ENCODE measurements at places on chromosomes 12 and 14.

GRCh38 chr14:34873589-34874385, 1.4 kb downstream of the BAZ1A start:
- DNase-seq: peak; percentile 83

DNA sequence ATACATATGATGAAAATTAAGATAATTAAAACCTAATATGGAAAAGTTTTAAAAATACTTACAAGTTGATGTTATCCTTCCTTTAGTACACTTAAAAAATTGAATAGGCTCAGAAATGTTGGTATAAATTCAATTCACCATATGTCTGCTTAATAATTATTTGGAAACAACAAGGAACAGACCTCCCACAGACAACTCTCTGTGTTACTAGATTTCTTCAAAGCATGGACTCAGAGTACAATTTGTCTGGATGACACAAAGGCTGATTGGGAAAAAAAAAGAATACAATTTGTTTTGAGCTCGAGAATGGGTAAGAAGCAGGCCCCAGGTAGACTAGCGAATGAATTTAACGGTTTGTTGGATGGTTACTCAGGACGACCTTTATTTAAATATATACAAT, 48.9 kb upstream of the BTG1 start:
- no peak for DNase-seq

DNA sequence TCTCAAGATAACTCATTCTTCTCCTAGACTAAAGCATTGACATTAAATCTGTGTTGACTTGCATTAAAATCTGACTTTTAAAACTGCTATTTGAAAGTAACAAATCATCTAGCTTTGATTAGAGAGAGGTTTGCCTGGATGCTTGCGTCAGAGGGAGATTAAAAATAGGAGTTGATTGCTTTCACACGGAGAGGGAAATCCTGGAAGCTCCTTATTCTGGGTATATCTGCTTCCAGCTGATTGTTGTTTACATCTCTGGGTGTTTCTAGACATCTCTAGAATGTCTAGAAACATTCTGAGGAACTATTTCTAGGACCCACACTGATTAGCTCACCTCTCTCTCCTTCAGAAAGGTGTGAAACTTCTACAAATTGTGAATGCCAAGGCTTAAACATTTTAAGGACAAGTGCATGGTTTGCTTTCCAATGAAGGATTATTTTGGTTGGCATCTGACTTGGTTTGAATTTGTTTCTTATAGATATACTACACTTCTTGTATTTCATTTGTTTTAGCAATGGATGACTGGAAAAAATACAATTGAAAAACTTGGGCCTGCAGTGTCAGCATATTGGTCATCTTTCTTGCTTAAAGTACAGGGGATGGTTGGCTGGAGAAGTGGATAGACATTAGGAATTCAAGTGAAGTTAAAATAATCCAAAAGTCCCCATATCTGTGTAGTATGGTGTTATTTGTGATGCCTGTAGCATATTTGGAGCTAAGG, 2.1 kb downstream of the DIP2B start:
- DNase-seq: no peak

DNA sequence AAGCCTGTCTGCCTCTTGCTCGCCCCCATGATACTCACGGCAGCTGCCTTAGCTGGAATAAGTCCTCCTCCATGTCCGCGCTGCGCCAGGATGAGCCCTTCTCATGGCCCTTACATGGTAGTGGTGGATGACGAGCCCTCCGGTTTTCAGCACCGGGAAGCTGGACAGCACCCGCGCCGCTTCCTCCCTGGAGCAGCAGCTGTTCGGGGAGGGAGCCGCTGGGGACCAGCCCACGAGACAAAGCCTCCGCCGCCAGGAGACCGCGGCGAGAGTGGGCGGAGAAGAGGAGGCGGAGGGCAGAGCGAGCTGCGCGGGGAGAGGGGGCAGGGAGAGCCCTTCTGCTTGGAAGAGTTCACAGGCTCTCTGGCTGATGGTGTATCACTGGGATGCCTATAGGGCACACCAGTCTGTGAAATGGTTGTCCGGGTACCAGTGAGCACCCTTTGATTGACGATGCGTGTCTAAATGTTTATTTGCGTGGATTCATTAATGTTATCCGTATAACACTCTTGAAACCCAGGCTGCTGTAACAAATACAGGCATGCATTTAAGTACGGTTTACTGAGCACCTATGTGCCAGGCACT, at the start of gene SVOP:
Gene SVOP (minus strand): TSS at position 273 of the 585 bp plus-strand sequence. CDS start 200 bp downstream, at position 73.
- DNase-seq: peak; percentile 79

DNA sequence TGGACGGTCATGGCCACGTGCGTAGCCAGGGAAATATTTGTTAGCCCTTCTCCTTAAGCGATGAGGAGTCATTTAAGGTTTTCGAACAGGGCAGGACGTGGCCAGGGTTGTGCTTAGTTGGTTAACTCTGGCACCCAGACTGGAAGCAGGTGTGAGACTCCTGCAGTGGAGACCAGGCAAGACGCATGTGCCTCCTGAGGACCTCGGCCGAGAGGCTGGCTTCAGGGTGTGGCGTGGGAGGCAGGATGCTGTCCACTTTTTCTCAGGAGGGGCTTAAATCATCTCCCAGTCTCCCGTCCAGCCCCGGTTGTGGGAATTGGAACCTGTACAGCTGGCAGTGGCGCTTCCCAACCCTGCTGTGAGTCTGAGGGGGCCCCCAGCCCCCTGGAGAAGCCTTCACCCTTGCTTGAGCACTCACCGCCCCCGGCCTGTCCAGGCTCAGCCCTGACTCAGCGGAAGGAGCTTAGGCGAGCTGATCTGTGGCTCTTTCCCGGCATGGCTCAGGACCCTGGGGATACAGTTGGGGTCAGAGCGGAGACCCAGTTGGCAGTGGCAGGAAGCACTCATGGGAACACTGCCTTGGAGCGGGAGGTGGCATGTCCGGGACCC, 46.3 kb upstream of the TSPAN9 start:
- no peak for DNase-seq

DNA sequence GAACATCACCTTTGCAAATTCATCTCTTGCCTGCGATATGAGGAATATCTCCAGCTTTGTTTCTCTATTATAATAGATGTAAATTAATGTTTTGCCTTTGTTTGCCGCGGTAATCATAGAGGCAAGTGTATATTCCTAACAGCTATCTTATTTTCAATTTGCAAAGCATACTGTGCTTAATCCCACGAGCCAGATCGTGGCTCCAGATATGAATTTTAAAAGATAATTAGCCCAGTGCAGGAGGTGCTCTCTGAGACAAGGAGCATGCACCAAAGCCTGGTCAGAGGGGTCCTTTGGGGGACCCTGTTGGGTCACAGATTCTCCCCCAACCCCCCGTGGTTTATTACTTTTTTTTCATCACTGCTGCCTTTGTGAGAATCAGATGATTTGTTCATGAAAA, 1087.5 kb downstream of the BCL11B start:
- no peak for DNase-seq

DNA sequence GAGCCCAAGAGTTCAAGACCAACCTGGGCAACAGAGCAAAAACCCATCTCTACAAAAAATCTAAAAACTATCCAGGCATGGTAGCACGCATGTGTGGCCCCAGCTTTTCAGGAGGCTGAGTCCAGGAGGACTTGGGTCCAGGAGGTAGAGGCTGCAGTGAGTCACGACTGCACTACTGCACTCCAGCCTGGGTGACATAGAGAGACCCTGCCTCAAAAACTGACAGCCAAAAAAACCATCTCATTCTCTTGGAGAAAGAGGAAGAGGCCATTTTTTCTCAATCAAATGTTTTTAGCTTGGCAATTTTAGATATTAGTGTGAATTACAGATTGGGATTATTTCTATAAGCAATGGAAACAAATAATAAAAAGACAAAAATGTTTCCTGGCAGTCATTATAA, 38.2 kb downstream of the ZFC3H1 start:
- no peak for DNase-seq

GRCh38 chr14:50357124-50357523, 39.6 kb downstream of the CDKL1 start:
- no peak for DNase-seq

DNA sequence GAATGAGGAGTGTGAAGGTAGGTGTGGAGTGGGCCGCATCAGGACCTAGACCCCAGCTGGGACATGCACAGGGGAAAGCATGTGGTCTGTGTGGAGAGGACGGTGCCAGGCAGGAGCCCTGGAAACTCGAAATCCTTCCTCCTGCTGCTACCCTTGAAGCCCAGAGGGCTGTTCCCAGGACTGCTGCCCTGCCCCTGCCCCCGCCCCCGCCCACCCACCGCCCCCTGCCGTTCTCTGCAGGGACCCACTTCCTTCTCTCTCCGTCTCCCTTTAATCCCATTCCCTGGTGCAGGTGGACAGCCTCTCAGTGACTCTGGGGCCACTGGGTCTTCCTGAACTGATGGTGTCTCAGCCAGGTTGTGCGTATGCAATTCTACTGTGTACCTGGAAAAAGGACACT, 8.0 kb downstream of the ITFG2 start:
- no peak for DNase-seq

DNA sequence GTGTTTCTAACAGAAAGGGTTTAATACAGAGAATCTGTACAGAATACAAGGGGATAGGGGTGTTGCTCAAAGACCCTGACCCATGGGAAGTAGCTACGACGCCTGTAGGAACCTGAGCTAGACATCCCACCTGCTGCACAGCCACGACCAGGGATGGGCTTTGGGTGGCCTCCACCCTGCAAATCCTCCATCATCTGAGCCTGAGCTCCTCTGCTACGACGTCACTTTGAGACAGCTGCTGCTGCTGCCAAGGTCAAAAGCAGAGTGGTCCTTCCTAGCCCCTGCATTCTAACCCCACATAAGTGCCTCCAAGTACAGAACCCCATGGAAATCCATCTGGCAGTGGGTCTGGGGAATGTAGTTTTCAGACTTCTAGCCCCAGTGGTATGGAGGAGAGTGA, 43.8 kb downstream of the JAG2 start:
- DNase-seq: no peak

- no peak for DNase-seq
Observed at GRCh38 chr14:97010491-97011160, 213.4 kb downstream of the VRK1 start.

GRCh38 chr12:17206553-17206952, 600.6 kb upstream of the LMO3 start:
- DNase-seq: peak; percentile 79

- DNase-seq: peak; percentile 94
Observed at GRCh38 chr12:121990692-121991603, 30.7 kb upstream of the BCL7A start.

Measured in PC-3 (cell line).